ENCODE measurements at places on chromosomes 16 and 17.
A peak's percentile ranks its signal among the peaks of the same experiment; 100 is the strongest.

DNA sequence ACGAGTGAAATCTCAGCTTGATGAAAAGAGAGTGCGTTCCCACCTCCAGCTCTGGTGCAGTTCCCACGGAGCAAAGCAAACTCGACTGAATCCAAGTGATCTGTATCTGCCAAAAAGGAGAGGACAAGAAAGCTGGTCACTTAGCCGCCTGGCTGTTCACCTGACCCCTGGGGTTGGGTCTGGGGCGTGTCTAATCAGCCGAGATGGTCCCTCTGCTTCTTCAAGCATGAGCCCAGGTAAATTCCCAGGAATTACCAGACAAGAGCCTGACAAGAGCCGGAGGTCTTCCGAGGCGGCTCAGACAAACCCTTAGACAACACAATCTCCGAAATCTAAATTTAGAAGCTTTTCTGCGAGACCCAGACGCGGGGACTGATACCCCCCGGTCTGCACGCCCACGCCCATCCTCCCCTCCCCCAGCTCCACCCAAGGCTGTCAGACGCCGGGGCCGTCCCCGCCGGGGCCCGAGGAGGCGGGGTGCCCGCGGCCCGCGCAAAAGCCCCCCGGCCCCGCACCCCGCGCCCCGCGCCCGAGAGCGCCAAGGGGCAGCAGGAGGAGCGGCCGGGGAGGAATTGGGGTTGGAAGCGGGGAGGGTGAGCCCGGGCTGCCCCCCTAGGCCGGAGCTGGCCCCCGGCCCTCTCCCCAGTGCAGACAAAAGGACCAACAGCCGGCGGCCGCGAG lies 674 bp downstream of the ZNF821 start:
- peak; percentile 62 for DNase-seq

DNA sequence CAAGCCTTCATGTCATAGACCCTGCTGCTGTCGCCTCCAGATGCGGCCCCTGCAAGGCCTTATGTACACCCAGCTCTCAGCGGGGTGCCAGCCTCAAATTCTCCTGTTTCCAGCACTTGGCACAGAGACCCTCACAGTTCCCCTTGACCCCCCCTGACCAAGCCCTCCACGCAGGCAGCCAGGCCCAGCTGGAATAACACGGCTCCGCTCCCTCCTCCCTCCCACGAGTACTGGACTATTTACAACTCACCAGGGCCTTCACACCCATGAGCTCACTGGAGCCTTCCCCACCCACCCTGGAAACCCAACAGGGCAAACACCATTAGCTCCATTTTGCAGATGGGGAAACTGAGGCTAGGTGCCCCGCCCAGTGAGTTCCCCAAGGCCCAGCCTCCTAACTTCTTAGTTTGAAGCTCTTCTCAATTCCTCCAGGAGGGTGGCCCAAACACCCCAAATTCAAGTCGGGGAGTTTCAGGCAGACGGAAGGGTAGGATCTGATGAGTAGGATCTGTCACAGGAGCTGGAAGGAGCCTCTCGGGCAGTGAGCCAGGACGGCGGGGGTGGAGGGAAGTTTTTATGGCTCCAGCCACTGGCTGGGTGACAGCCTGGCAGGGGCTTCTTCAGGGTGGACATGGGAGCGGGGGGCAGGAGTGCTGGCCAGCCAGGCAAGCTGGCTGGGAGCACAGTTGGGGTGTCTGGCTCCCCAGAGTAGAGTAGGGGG lies 17.5 kb upstream of the DLX4 start:
- no peak for DNase-seq

GRCh38 chr16:58506241-58507194 lies 6.6 kb downstream of the NDRG4 start:
- no peak for DNase-seq

- DNase-seq, result peak; percentile 89
Observed at GRCh38 chr16:72561-73548, at the start of gene RHBDF1. RHBDF1 (minus strand) TSS chr16:72631; CDS start chr16:65015, 7,616 bp downstream.

DNA sequence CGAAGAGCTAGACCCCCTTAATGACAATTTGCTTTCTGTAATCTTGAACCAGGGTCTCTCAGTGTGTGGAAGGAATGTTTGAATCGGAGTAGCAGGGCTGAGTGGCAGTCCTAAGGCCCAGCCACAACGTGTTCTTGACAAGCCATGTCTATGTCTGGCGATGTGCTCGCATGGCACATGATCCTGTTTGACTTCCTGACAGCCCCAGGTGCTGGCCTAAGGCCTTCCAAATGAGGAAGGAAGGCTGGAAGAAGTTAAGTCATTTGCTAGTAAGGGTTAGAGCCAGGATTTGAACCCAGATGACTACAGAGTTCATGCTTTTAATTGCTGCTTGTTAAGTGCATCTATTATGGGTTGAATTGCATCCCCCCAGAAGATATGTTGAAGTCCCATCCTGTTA lies 486.7 kb downstream of the MAF start:
- DNase-seq, result no peak

- no peak for DNase-seq
Observed at GRCh38 chr17:60817192-60817591, 139.5 kb downstream of the BCAS3 start.

- DNase-seq, result peak; percentile 36
Observed at GRCh38 chr17:68182940-68183551, 64.8 kb upstream of the AMZ2 start.

DNA sequence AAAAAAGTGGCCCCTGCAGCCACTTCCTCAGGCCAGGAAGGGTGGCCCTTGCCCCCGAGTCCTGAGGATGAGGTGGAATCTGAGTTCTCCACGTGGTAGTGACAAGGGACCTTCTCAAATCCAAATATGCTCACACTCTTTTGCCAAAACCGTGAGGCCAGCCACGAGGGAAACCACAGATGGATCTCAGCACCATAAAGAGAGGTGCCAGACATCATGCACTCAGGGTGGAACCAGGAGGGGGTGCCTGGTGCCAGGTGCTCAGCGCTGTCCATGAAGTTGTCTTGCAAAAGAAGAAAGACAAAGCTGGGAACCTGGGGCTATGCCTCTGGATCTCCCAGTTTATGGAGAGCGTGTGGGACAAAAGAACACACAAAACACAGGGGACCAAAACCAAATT lies 45.2 kb upstream of the MED9 start:
- DNase-seq, result no peak

GRCh38 chr17:1713160-1713877 lies 3.1 kb upstream of the TLCD2 start:
- no peak for DNase-seq

DNA sequence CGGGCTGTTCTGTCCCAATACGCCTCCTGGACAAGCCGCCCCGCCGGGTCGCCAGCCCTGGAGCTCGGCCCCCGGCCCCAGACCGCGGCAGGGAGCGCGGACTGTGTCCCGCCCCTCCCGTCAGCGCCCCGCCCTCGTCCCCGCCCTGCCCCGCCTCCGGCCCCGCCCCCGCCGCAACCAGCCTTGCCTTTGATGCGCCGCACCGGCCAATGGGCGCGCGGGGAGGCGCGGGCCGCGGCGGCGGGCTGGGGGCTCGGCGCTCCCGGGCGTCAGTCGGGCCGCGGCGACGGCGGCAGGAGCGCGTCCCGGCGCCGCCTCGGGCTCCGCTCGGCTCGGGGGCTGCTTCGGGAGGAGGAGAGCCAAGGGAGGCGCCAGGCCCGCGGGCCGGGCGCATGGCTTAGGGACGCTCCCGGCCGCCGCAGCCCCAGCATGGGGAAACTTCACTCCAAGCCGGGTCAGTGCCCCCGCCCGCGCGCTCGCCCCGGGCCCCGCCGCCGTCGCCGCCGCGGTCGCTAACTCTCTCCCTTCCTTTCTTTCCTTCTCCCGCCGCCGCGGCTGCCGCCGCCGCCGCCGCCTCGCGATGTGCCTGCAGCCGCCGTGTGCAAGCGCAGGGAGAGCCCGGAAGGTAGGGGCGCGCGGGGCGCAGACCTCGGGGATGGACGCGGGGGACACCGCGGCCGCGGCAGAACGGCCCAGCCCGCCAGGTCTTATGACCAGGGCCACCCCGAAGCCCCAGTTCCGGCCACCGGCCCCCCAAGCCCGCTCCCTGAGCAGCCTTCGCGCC lies at the start of gene NKD1:
NKD1 (plus strand) TSS at position 272 of the 784 bp plus-strand sequence; CDS start at position 430, 158 bp downstream.
- DNase-seq, result peak; percentile 94

GRCh38 chr16:76265434-76266045 lies 11.7 kb upstream of the CNTNAP4 start:
- peak; percentile 67 for DNase-seq

GRCh38 chr17:77371117-77371887 lies 230.5 kb downstream of the SEC14L1 start:
- DNase-seq, result no peak

GRCh38 chr17:41307647-41308046 lies 1.5 kb downstream of the KRTAP16-1 start:
- DNase-seq, result no peak

GRCh38 chr17:8964801-8965393 lies 610 bp downstream of the PIK3R5 start:
- no peak for DNase-seq

All from iPS-NIHi11 (cell line).